Epithelial cell of proximal tubule (primary cell): ENCODE measurements at places on chromosomes 1 and 21.

DNA sequence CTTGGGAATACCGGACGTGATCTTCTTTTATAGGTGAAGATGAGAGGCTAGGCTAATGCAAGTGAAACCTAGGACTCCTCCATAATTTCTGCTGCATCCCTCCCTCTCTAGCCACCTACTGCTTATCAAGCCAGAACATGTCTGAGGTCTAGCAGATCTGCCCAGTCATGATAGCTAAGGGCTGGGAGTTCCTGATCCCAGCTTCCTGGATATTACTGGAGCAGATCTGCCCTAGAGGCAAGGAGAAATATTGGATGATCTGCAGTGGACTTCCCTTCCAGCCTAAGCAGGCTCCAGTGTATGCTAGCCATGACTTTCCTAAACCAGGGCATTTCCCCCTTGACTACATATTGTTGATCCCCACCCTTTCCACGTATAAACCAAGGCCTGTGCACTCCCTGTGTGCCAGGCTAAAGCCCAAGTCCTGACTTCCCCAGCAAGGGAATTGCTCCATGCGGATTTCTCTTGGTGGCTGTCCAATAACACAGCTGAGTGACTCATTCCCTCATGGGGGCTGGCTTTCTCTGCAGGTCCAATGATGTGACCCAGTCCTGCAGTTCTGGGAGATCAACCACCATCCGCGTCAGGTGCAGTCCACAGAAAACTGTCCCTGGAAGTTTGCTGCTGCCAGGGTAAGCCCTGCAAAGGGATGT is 15.5 kb upstream of the SARS1 start:
- peak; percentile 66 for DNase-seq

GRCh38 chr1:179826626-179827280 is 50.9 kb downstream of the TOR1AIP2 start:
- DNase-seq = no peak

GRCh38 chr1:158067662-158068061 is 74.2 kb downstream of the KIRREL1 start:
- no peak for DNase-seq

DNA sequence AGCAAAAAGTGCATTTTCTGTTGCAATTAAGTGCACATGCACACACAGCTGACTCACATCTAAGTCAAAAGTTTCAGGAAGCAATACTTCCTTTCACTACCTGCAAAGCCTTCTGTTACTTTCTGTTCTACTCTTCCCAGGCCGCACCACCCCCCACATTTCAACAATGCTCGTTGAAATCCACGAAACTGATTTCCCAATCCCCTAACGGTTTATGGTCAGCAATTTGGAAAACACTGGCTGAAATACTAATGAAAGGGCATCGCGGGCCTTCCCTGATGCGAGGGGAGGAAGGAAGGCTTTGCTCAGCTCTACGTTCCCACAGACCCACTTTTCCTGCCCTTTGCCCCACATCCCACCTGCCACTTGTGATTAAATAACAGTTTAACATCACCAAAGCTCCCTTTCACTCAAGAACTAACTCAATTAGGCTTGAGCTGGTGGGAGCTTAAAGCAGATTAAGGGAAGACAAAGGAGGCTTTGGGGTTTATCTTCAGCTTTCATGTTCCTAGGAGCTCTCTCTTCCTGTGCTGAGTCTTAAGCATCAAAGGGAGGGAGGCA is 243.2 kb upstream of the RAB4A start:
- DNase-seq = no peak

GRCh38 chr1:43990271-43991199 is 864 bp upstream of the CCDC24 start:
- DNase-seq = no peak
